ENCODE measurements at places on chromosomes 1 and 21.

DNA sequence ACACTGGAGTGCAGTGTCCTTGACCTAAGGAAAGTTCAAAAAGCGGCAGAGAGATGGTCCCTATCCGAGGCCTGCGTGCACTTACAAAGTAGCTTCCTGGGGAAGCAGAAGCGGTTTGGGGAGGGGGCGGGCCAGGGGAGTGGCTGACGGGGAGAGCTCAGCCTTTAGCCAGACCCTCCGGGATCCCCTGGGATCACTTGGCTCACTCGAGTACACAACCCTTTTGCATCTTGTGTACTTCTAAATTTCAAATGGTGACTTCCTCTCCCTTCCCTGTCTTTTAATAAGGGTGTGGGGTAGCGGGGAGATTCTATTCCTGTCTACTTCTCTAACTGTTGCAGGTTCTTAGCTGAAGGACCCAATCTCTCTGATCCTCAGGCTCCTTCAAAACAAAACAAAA lies 18.1 kb upstream of the SNX27 start:
- DNase-seq, result no peak

GRCh38 chr1:235763962-235764361 lies 102.7 kb downstream of the LYST start:
- no peak for DNase-seq

DNA sequence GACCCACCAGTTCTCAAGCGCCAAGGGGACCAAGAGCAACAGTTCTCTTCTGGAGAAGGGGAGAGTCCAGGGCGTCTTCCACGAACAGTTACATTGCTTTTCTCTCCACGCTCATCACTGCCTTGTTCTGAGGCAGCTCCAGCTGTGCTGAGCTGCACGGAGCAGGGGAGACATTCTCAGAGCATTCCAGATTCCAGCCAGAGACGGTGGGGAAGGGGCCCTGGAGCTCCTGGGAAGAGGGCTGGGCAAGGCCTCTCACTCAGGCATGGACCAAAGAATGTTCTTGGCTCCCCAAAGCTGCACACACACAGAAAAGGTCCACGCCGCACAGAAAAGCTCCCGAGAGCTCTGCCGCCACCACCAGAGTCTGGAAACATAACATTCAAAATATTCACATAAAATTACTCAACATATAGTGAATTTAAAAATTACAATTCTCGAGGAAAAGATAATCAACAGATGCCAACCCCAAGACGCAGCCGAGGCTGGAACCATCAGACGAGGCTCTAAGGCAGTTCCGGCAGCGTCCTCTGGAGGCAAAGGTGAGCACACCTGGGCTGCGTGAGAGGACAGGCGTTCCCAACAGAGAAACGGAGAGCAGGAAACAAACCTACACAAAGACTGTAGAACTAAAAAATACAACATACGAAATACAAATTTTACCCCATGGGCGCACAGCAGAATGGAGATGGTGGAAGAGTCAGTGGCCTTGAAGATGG lies 40.5 kb downstream of the UBE2G2 start:
- DNase-seq, result no peak

- DNase-seq, result no peak
Observed at GRCh38 chr1:213982289-213982671, 5.5 kb upstream of the PROX1 start.

DNA sequence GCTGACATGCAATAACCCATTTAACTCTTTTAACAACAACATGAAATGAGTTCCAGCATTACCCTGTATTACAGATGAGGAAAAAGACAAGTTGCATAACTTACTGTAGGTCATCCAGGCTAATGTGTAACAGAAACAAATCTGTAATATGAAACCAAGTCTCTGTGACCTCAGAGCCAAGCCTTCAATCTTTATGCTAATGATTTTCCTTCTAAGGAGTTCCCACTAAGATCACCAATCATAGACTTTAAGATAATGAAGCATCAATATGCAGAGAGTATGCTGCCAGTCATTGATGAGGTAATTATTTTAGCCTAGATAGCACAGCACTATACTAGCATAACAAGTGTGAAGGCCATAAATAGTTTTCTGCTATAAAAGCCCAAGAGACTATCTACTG lies 35.6 kb upstream of the RNPC3 start:
- no peak for DNase-seq

DNA sequence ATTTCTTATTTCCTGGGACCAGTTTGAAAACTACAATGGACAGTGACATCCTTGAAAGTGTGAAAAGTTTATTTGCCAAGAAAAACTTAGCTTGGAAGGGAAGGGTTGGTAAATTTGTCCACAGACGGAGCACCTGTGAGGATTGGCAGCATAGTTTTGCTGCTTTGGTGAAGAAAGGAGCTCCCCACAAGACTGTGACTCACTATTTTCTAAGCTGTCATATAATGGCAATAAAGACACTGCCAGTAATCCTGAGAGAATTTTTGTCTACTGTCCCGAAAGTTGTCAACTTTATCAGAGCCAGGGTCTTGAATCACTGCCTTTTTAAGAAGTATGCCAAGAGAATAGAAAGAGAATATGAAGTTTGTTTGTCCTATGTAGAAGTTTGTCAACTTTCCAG lies 230.8 kb downstream of the NEGR1 start:
- no peak for DNase-seq

GRCh38 chr1:98355656-98356383 lies 305.7 kb upstream of the SNX7 start:
- no peak for DNase-seq

DNA sequence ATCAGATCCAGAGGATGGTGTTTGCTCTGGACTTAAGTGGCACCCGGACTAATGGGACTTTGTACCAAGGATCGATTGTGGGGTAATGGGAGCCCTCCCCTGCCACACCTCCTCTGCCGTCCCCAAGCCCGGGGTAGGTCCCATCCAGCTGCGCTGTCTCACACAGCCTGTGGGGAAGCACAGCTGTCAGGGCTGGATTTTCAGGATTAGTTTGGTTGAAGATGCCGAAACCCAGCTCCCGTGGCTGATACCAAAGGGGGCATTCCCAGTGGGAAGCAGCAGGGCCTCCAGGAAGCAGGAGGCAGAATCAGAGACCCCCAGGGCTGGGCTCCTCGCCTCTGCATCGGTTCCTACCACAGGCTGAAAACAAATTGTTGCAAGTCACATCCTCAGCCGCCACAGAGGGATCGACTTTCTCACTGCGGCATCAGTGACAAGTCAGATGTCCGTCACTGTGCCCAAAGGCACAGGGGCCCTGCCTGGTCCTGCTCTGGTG lies 59.7 kb downstream of the MATN1 start:
- no peak for DNase-seq

- no peak for DNase-seq
Observed at GRCh38 chr21:38151021-38151645, 105.7 kb upstream of the KCNJ15 start.

- DNase-seq, result no peak
Observed at GRCh38 chr1:157124855-157125254, 13.3 kb downstream of the ETV3 start.

- no peak for DNase-seq
Observed at GRCh38 chr1:212976586-212976985, 26.2 kb downstream of the VASH2 start.

GRCh38 chr1:155079487-155080311 lies 1.1 kb downstream of the EFNA3 start:
- DNase-seq, result no peak

GRCh38 chr1:88266051-88266450 lies 418.0 kb upstream of the PKN2 start:
- no peak for DNase-seq

DNA sequence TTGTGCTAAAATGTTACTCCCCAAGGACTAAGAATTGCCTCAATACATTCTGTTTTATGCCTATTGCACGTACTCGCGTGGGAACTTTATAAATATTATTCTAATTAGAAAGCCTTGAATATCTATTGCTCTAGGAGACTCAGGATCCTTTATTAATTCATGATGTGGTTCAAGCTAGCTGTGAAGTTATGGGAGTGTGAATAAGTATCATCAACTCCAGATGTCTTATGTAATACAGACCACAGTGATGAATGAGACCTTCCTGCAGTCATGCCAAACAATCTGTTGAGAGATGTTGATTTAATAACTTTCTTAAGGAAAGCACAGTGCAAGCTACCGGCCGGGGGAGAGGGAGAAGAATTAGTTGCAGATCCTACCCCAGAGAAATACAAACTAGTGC lies 519.2 kb upstream of the ZP4 start:
- DNase-seq, result no peak

Measured in MG63 (cell line).